ENCODE measurements at places on chromosomes 6 and 20.

DNA sequence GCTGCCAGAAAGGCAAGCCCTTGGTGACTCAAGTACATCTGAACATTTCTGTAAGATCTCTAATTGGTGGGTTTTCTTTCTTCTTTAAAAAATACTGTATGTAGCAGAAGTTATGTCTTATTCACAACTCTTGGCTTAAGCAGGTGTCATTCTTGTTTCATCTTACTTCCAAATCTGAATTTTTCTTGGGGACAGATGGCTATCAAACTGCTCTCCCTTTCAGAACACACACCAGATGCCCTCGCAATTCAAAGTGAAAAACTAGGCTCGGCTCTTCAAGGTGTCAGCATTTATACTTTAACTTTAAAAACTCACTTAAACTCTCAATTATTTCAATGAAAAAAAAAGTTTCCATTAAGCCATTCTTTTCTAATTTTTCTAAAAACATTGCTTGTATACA is 49.7 kb downstream of the PAK5 start:
- no peak for DNase-seq

- DNase-seq = no peak
These were observed 14.9 kb downstream of the APCDD1L start for GRCh38 chr20:58500256-58500655.

DNA sequence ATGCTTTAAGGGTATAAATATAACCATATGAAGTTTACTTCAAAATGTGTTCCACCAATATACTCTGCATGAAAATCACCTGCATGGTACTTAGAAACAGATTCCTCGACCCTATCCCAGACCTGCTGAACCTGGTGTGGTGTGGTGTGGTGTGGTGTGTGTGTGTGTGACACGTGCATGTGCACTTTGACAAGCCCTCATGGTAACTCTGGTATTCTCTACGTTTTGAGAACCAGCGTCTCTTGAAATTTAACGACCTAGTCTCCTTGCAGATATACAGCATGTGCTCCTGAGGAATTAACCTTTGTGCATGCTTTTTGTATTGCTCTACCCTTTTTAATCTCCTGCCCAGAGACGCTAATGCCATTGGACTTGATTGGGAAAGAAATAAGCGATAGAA is 29.5 kb downstream of the GGTLC1 start:
- no peak for DNase-seq

GRCh38 chr6:36622901-36623546 is 28.9 kb downstream of the SRSF3 start:
- DNase-seq = no peak

DNA sequence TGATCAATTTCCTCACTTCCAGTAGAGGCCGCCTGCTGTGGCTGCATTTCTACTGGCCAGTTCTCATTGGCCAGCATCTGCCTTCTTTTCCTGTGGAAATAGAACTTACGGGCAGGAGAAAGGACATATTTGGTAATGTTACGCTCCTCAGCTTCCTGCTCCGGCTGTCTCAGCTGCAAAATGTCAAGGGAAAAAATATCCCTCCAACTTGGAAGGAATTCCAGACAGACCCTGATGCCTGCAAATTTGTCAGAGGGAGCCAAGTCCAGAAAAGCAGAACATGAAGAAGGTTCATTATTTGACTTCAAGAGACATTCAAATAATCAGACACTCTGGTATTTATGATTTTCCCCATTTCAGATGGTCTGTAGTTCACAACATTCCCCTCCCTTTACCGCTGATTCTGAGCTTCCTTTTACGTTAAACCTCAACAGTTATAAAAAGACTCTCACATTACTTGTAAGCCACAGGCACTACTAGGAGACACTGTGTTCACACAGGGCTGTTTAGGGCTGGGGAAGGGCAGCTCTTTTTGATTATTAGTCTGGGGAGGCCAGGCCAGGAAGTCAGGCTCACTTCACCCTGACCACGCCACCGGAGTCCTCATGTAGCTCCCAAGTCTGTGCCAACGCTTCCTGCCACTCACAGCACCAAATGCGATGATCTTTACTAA is 179.6 kb upstream of the CCN2 start:
- no peak for DNase-seq

- DNase-seq = no peak
These were observed 51.0 kb upstream of the CLDN20 start for GRCh38 chr6:155212616-155213380.

DNA sequence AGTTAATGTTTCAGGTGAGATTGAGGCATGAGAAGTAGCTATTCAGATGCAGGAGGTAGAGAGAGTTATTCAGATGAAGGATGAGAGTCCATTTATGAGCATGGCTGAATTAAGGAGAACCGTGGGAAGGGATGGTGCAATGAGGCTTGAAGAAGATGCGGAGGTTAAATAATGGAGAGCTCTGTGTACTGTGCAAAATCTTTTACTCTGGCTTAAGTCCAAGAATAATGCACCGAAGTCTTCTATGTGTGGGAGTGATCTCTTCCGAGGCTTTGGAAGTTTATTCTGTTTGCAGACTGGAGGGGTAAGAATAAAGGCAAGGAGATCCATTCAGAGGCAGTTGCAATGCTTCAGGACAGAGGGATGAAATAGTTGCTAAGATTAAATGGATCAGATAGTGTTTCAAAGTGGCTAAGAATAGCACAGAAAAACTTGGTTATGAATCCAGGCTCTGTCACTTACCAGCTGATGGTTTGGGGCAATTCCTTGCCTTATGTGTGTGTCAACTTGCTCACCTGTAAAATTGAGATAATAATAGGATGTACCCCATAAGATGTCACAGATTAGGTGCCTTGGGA is 467.1 kb downstream of the HDGFL1 start:
- DNase-seq = no peak

DNA sequence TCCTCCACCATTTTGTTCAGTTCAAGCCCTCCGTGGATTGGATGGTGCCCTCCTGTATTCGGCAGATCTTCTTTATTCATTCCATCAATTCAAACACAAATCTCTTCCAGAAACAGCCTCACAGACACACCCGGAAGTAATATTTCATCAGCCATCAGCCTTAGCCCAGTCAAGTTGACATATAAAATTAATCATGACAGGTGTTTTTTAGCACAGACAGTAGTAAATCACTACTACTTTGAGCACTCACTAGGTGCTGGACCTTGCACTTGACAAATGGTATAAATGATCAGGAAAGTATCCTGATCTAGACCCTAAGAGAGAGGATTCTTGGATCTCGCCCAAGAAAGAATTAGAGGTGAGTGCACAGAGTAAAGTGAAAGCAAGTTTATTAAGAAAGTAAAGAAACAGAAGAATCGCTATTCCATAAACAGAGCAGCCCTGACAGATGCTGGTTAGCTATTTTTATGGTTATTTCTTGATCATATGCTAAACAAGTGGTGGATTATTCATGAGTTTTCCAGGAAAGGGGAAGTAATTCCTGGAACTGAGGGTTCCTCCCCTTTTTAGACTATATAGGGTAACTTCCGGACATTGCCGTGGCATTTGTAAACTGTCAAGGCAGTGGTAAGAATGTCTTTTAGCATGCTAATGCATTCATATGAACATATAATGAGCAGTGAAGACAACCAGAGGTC is 194.6 kb upstream of the LAMP5 start:
- no peak for DNase-seq

DNA sequence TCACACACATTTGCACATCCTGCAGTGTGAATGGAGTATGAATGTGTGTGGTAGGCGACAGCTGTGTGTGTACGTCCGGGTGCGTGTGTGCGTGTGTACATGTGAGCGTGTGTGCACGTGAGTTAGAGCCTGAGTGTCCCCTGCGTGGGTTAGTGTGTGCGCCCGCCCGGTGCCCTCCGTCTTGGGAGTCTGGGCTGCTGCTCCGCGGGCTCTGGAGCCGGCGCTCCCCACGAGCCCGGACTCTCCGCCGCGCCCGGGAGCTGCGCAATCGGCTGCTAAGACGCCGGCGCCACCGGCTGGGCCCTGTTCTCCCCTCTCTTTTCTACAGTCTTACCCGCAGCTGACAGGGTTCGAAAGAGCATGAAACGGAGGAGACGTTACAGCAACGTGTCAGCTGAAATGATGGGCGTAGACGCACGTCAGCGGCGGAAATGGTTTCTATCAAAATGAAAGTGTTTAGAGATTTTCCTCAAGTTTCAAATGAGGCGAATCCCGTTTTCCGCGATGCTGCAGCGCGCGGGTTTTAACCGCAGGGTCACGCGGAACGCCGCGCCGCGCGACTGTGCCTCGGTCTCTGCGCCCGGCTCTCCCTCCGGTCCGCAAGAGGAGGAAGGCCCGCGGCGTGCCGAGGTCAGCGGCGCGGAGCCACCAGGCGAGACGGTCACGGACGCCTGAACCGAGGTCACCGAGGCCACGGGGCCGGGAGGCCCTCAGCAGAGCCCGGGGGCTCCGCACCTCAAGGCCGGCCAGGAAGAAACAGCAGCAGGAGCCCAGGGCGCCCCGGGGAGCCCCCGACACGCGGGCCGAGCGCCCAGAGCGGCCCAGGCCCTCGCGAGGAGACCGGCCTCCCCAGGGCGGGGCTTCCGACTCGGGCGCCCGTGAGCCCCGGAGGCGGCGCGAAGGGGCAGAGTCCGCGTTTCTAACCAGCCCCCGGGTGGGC is 95.3 kb upstream of the BHLHE23 start:
- DNase-seq = no peak

DNA sequence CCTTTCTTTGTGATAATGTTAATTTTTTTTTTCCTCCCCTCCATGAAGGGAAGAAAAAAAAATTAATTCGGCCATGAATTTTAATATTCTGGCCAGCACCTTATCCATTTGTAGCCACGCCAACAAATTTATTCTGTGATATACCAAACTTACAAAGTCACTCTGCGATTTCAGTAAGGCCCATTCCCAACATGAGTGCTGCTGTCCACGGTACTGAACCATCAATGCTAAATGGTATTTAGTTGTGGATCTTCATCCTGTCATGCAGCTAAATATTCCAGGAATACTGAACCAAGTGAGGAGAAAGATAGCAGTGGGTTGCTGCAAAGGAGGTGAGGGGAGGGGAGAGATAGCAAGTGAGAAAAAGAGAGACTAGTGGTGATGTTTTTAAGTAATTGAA is 19.5 kb upstream of the RSPH4A start:
- DNase-seq = peak; percentile 10

DNA sequence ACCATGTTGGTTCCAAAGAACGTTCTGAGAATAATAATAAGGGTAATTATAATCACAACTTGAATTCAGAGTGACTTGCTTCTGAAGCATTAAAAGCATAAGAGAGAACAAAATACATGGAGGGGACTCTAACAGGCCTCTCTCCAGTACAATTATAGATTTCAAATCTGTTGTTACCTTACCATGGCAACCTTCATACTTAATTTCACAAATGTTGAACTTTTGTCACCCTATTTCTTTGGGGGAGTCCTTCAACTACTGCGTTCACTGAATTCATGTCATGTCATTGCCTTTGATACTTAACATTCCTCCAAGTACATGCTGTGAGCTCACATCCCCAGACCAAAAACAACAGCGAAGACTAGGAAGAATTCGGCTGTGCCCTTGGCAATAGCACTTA is 104.0 kb downstream of the MKKS start:
- no peak for DNase-seq

DNA sequence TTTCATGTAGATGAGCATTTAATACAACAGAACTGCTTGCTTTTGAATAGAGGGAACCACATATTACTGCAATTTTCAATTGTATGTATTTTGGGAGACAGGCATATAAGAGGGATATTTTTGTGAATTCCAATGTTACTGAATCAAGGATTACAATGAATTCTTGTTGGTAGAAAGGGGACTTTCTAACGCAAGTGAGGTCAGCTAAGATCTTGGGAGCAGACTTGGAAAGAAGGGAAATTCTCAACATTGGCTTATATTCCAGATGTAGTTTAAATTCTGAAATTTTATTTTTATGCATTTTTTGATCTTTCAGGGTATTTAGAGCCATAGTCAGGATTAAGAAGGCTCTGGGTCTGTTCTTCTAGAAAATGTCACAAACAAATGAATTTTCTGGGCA is 43.3 kb upstream of the CTAGE9 start:
- no peak for DNase-seq

DNA sequence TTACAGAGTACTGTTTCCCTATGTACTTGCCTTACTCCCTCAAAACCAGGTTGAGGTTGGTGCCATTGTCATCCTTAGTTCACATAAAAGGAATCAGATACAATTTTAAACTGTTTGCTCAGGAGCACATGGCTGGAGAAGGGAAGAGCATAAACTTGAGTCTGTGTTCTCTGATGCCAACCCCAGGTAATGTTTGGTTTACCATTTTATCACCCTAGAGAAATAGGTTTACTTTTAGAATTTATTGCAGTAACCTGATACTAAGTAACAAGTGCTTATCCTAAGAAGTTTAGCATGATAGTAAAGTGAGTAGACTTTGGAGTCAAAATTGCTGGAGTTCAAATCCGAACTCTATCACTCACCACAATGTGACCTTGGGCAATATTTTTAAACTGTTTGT is 86.3 kb downstream of the RFPL4B start:
- DNase-seq = no peak

DNA sequence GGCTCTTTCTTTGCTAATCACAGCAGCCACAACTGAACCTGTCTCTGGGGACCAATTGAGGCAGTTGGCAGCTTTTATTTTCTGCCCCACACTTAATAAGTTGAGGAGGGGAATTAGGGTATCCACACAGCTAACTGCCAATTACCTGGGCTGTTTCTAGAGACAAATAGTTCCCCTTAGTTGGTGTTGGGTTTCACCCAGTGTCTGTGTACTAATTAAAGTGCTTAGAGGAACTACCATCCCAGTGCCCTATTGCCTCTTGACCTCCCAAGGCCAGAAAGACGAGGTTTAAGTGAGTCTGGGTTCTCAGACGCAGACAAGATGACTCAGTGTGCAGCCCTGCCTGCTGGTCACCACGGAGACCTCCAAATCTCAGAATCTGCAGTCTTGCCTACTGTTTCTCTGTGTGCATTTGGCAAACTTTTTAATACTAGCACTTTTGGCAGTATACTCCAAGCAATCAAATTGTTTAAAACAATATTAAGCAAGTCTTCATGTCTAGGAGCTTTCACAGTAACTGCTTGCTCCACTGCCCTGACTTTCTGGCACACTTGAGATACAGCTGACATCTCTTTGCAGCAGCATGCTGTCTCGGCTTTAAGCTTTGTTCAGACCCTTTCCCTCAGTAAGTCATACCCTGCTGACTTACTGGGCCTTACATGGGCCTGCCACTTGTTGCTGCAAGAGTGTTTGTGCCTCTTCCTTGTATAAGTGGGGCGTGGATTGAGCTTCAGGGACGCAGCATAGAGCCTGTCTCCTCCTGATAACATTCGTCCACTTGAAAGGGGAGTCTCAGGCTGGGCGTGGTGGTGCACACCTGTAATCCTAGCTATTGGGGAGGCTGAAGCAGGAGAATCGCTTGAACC is 31.9 kb downstream of the STK35 start:
- no peak for DNase-seq

- DNase-seq = no peak
These were observed 15.8 kb downstream of the HDDC2 start for GRCh38 chr6:125285936-125286335.
